ENCODE measurements at places on chromosomes 11 and 22. TPM values are rescaled to one million over a fixed set of nuclear protein-coding genes. Genes with fewer than 3 reads are reported as not detected.

CACNA1I gene
- total RNA-seq: 0.03 TPM

NXPE2 gene
- total RNA-seq: not detected

BRD1 gene
- 23.3 TPM for total RNA-seq

TMEM191C gene
- total RNA-seq: 4.5 TPM

VSIG10L2 gene
- total RNA-seq: 0.08 TPM

ROBO4 gene
- total RNA-seq: not detected

TMEM151A gene
- 0.08 TPM for total RNA-seq

MRGPRE gene
- total RNA-seq: not detected

AQP11 gene
- 7.5 TPM for total RNA-seq

RAG2 gene
- not detected for total RNA-seq

EXPH5 gene
- total RNA-seq: 10.6 TPM

ANO1 gene
- total RNA-seq: 114 TPM

RFPL3 gene
- total RNA-seq: not detected

PIH1D2 gene
- total RNA-seq: 0.97 TPM

PARVG gene
- not detected for total RNA-seq

OPCML gene
- total RNA-seq: not detected
